Activated CD4-positive, alpha-beta T cell treated with anti-CD3 and anti-CD28 coated beads, Interleukin-2, amount 10 ng/mL, durations not matched to agents 24 days and 14 days (primary cell): ENCODE measurements at places on chromosomes 3 and 15. TPM values are rescaled to one million over a fixed set of nuclear protein-coding genes. Genes with fewer than 3 reads are reported as not detected.

DNA sequence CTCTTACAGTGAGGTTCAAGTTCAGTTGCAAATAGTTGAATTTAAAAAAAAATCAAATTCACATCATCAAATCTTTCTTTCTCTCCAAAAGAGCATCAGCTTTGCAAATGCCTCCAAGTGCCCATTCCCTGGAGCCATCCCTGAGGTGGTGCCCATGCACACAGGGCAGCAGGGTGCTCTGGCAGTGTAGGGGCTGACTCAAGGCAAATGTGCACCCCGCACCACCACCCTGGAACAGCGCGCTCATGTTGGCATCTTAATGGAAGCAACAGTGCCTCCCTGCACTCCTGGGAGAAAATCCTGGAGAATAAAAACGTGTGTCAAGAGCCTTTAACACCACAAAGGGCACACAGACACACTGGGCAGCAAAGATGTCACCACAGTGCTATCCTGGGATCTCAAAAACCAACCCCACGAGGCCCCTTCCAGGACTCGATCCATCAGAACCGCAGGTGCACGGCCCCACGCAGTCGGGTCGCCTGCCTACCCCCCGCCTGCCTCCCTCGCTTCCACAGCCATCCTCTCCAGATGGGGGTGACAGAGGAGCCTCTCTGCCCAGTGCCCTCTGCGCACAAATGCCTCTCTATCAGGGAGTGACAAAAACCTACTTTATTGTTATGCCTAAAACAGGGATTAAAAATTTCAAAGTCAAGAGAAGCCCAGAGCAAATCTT, 50.8 kb downstream of the NIPA2 start:
- no peak for DNase-seq

LMAN1L gene
- total RNA-seq: 0.33 and 0.36 TPM in 2 replicates

DNA sequence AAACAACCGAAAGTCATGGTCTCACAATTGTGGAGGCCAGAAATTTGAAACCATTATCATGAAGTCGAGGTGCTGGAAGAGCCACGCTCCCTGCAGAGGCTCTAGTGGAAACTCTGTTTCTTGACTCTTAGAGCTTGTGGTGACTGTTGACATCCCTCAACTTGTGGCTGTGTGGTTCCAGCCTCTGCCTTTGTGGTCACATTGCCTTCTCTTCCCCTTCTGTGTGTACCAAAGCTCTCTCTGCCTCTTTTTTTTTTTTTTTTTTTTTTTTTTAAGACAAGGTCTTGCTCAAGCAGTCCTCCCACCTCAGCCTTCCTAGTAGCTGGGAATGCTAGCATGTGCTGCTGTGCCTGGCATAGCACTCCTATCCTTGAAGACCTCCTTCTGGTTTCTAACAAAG, 48.7 kb upstream of the CRTC3 start:
- peak; percentile 88 for DNase-seq

GRCh38 chr3:144636833-144637232, 665.2 kb downstream of the DIPK2A start:
- no peak for DNase-seq

SUSD5 gene
- total RNA-seq: not detected in 2 replicates

DNA sequence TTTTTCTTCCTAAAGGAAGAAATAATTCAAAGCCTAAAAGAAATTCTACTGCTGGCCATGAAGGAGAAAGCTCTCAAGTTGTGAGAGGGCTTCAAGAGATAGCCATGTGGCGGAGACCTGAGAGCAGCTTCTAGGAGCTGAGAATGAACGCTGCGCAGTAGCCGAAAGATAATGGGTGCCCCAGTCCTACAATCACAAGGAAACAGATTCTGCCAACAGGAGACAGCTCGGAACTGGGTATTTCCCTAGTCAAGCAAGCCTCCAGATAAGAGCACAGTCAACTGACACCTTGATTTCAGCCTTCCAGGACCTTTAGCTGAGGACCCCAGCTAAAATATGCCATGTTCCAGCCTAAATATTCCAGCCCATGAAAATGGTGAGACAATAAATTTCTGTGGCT, 824.1 kb downstream of the FHIT start:
- DNase-seq: no peak

- no peak for DNase-seq
These were observed 25.4 kb upstream of the PIGZ start for GRCh38 chr3:196994056-196994455.

- no peak for DNase-seq
These were observed 58.8 kb upstream of the CTXND1 start for GRCh38 chr15:80310776-80311175.

DNA sequence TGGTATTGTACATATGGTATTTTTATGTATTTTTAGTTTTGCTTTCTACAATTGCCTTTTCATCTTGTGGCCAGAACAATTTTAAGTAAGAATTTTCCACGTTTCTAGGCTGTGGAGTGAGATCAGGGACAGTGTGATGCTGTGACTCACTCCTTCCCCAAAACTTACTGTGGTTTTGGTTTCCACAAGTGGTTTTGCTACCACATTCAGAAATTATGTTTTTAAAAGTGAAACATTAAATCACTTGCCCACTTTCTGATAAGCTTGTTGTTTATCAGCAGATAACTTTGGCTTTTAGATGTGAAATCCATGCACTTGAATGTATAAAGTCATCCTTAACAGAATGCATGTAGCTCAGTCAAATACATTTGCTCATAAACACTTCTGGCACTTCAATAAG, 192.2 kb upstream of the THRB start:
- DNase-seq: peak; percentile 59

DNA sequence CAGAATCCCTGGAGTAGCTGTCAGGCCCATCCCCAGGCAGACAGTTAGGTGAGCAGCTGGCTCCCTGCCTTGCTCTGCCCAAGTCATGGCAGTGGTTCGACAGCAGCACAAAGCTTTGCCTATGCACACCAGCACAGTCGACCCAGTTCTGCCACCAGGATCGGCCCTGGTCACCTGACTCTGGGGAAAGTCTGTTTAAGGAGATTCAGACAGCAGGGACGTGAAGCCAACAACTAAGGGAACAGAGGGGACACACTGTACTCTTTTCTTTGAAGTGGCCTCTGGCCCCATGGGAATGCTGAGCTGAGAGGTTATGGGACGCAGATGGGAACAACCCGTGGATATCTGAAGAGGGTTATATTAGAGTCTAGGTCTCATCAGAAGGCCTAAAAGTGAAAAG, 134.8 kb downstream of the CHDH start:
- no peak for DNase-seq

DNA sequence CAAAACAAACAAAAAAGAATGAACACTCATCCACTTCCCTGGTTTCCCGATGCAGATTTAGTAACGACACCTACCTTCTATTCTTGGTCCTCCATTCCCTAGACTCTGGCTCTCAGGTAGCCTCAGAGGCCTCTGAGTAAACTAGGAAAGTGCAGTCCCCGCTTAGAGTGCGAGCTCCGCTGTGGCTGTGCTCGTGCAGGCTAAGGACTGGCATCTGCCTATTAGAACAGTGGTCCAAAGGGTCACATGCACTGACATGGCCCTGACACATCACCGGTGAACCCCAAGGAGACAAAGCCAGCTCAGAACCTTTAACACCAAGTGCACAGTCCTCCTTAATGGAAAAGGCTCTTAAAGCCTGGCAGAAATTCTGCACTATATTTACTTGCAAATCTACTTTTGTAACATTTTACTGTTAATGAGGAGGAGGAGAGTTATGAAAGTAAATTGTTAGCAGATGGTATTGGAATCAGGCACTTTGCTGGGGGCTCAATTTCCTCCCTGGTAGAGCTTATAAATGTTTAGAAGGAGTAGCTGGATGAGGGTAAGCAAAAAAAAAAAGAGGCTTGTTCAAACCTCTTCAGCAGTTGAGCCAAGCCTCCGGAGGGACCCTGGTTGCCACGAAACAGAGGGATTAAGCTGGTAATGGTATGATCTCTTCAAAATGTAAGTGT, 31.1 kb downstream of the VGLL4 start:
- no peak for DNase-seq

PPARG gene
- total RNA-seq: 4.6 and 5.1 TPM in 2 replicates

CHRNA5 gene
- total RNA-seq: 8.9 and 10.1 TPM in 2 replicates

- DNase-seq: no peak
These were observed 3.7 kb downstream of the MEIS2 start for GRCh38 chr15:37096558-37097143.

DNA sequence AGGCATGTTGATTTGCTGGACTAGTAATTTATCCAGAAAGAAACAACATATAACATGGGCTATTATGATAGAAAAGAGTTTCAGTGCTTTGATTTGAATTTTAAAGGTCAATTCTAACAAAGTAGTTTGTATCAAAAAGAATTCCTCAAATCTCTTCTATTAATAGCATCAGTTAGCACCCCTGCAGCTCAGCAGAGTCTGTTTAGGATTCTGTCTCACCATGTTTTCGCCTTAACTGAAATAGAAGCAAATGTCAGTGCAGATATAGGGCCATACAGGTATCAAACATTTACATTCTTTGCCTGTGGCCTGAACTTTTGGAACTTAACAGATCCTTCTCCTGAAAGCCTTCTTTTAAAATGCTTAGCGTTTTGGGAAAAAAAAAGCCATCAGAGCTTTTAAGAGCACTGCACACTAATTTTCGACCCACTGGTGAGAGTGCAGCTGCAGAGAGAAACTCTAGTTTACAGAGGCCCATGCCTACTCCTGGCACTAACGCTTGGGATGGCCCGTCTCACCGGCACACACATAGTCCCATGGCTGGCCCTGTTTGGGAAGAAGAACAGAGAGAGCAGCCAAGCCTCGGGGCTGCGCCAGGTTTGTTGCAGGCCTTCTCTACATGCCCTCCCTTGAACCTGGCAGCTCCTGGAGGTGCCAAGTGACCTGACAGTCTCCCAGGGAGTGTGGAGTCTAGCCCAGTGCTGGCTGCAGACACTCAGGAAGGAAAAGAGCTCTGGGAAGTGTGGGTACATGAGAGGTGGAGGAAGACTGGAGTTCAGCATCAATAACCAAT, 9.9 kb upstream of the PAQR9 start:
- no peak for DNase-seq

ITPKA gene
- total RNA-seq: 3.3 and 3.8 TPM in 2 replicates

GRCh38 chr3:169133178-169134161, 530.0 kb downstream of the MECOM start:
- no peak for DNase-seq

- no peak for DNase-seq
These were observed 637.9 kb downstream of the PLOD2 start for GRCh38 chr3:145522893-145523651.

- no peak for DNase-seq
These were observed 889.7 kb downstream of the IGSF11 start for GRCh38 chr3:118144919-118145318.

DNA sequence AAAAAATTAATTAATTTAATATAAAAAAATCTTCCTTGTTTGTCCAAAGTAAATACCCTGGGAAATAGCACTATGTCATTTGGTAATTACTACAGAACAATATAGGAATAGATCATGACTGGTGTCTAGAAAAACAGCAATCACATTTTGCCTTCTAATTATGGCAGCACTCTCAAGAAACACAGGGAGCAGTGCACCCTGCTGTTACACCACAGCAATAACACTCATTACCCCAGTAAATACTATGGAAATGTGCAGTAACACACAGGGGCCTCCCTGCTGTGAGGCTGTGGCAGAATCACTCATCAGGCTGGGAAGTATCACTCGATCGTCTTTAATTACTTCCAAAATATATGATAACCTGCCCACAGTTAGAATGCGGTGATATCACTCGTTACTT, 646.0 kb downstream of the TUSC7 start:
- DNase-seq: no peak

GRCh38 chr3:72004749-72005292, 219.9 kb upstream of the PROK2 start:
- DNase-seq: no peak
